ENCODE measurements at places on chromosomes 12 and 14. TPM values are rescaled to one million over a fixed set of nuclear protein-coding genes. Genes with fewer than 3 reads are reported as not detected.

CFAP54 gene
- 0.40 TPM for total RNA-seq

ITGB7 gene
- total RNA-seq = 621 TPM

SLC5A8 gene
- not detected for total RNA-seq

- peaks cover 15% of the 10 kb centered on the region for H3K27me3 ChIP-seq
- no peak overlapping the region for H3K27ac ChIP-seq
- peaks cover 9% of the 10 kb centered on the region for H3K36me3 ChIP-seq
- H3K4me1 ChIP-seq = no peaks in the 10 kb centered on the region
- no peak overlapping the region for H3K4me3 ChIP-seq
Observed at GRCh38 chr14:52166822-52167221, 98.0 kb upstream of the NID2 start.

- peaks cover 45% of the 10 kb centered on the region for H3K4me1 ChIP-seq
- H3K27ac ChIP-seq = peak overlapping the region; percentile 99
- no peaks in the 10 kb centered on the region for H3K27me3 ChIP-seq
- peaks cover 16% of the 10 kb centered on the region for H3K36me3 ChIP-seq
- peak overlapping the region; percentile 87 for H3K4me3 ChIP-seq
Observed at GRCh38 chr12:7970475-7971252, 34.7 kb upstream of the SLC2A3 start.

GRCh38 chr12:76084863-76085519 is 506 bp upstream of the NAP1L1 start:
- H3K4me3 ChIP-seq = peak overlapping the region; percentile 99
- H3K4me1 ChIP-seq = peaks cover 48% of the 10 kb centered on the region
- peak overlapping the region; percentile 100 for H3K27ac ChIP-seq
- peak; percentile 60 for DNase-seq
- no peaks in the 10 kb centered on the region for H3K27me3 ChIP-seq

- no peak overlapping the region for H3K4me3 ChIP-seq
- DNase-seq = no peak
- peaks cover 10% of the 10 kb centered on the region for H3K4me1 ChIP-seq
- H3K27me3 ChIP-seq = no peaks in the 10 kb centered on the region
Observed at GRCh38 chr12:124507188-124508109, 60.0 kb downstream of the NCOR2 start.

GRCh38 chr12:24595652-24596235 is 353.2 kb downstream of the BCAT1 start:
- DNase-seq = no peak
- no peak overlapping the region for H3K4me3 ChIP-seq
- peaks cover under 1% of the 10 kb centered on the region for H3K4me1 ChIP-seq
- no peak overlapping the region for H3K27ac ChIP-seq
